ENCODE measurements at places on chromosomes 3 and 15.

DNA sequence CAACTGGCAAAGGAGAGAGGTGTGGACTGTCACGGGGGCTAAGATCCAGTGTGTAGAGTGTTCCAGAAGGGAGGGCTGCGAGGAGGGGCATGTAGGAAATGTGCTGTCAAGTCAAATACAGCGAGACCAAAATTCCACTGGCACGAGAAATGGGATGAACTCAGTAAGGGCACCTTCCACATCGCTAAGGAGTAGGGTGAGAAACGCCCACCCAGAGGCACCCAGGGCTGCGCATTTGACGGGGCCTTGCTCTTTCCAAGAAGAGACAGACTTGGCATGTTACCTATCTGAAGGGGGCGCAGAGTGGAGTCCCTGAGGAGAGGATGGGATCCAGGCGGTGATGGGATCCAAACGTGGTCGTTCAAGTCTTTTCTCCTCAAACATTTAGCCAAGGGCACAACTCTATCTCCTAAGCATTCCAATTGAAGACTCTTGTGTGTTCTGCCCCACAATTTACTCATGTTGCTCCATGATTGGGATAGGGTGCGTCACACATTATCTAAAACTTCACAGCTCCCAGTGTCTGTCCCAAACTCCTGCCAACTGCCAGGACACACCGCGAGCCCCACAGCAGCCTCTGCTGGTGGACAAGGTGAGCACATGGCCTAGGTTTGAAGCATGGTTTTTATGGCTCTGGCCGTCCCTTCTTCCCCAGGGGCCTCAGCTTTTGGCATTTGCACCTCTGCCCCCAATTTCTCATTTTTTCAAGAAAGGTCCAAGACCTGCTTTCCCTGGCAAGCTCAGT lies 7.6 kb downstream of the SELENOS start:
- no peak for DNase-seq

DNA sequence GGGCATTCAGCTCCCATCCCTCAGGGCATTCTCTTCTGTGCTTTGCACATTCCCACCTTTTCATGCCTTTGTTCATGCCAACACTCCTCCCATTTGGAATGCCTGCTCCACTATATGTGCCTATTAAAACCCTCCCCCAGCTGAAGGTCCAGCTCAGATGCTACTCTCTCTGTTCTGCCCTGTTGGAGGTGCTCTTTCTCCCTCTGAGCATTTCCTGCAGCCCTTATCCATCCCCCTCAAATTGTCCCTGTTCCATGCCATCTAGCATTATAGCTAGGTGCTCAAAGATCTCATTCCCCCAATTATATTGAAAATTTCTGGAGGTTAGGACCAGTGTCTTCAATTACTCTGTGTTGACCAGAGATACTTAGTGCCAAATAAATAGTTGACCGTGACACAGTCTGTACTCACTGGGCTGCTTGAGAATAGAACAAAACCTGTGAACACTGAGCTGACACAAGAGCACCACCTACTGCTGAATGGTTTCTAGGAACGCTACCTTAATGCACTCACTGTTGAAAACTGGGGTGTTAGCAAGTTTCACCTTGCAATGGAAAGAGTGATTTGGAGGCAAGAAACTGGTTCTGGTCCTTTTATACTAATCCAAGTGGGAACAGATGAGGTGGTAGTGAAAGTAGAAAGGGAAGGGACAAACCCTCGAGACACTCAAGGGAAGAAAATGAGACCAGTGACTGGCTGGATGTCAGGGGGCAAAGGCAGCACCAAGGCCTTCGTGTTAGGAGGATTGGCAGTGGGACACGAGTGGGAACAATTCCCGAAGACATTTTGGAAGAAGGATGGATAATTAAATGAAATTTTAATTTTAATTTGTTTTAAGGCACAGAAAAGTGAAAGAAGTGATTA lies 289.8 kb upstream of the ROPN1 start:
- DNase-seq, result no peak

DNA sequence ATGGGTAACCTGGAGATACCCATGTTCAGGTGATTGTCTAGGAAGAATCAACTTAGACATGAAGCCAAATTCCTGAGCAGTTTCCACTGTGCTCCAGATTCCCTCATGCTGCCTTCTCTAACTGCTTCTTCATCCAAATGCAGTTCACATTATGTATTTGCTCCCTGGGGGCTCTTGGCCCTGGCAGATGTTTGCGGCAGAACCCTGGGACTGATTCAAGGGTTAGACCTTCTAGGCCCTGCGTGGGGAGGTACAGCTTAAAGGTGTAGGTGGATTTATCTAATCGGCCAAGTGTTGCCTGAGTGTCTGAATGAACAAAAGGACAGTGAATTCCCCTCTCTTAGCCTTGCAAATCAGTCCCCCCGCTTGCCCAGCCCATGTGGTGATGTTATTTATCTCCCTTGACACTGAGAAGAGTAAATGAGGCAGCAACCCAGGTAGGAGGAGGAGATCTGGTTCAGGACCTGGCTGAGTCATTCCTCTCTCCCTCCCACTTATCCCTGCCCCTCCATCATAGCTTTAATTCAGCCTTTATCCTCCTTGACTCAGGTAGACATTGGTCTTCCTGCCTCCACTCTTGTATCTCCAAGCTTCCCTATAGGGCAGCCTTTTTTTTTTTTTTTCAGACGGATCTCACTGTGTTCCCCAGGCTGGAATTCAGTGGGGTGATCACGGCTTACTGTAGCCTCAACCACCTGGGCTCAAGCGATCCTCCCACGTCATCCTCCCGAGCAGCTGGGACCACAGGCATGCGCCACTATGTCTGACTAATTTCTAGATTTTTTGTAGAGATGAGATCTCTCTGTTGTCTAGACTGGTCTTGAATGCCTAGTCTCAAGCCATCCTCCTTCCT lies 54.8 kb downstream of the MAGEF1 start:
- no peak for DNase-seq

DNA sequence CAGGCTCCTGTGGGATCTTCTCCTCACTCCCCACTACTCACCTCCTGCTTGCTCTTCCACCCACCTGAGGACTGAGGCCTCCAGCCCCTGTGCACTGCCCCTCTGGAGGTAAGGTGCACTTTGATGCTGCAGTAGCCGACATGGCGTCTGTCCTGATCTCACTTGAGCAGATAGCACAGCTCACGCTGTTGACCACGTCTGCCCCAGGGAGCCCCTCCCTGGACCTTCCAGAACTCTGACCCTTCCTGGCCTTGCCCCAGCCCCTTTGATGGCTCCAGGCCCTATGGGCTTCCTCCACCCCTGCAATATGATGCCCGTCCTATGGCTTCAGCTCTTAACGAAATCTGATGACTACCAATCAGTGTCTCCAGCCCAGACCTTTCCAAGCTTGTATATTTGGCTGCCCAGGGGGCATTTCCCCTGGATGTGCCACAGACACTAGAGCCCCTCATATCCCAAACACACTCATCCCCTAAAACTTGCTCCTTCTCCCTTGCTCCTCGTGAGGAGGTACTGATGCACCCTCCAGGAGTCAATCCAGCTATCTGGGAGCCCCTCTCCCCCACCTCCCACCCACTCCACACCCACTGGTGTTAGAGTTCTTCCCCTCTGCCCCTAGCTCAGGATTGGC lies 27.1 kb downstream of the KY start:
- DNase-seq, result no peak

- no peak for DNase-seq
Measured at GRCh38 chr3:3753416-3753815, 45.8 kb upstream of the LRRN1 start.

DNA sequence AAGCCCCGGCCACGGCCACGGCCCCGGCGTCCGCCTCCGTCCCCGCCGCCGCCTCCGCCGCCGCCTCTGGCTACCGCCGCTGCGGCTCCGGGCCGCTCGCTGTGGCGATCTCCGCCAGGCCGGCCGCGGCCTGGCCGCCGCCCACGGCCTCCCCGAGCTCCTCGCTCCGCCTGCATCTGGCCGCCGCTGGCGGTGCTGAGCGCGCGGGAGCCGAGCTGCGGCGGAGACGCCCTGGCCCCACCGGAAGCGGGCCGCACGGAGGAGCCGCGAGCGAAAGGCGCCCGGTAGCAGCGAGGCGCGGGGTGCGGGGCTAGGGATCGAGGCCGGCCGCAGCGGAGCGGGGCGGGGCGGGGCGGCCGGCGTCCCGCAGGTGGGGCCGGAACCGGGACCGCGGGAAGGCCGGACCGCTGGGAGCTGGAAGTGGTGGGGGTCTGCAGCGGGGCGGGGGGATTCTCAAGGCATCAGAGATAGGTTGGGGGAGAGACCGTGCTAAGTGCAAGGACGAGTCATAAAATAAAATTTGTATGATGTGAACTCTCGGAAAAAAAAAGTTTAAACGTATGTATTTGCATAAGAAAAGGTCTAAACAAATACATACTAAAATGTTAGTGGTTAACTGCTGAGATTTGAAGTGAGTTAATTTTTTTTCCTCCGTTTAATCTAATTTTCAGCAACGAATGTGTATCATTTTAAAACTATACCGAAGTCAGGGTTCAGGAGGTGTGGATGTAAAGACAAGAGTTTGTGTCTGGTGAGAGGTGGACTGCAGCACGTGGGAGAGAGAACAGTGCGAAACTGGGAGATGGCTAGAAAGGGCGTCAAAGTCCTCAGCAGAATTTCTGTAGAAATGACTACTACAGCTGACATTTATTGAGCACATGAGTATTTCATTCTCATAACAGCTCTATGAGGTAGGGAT lies at the start of gene AVEN:
Gene AVEN (minus strand): TSS at position 334 of the 919 bp plus-strand sequence. CDS start 158 bp downstream, at position 176.
- peak; percentile 45 for DNase-seq

DNA sequence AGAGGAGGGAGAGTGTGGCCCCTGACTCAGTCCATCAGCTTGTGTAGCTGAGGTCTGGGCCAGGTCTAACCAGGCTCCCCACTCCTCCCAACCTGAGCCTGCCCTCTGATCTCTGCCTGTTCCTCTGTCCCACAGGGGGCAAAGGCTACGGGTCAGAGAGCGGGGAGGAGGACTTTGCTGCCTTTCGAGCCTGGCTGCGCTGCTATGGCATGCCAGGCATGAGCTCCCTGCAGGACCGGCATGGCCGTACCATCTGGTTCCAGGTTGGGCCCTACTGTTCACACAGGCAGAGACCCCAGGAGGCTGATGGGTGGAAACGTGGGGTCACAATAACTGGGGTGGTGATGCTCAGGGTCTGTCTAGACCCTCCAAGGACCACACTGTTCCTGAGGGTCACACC lies 6.8 kb downstream of the NEIL1 start:
- no peak for DNase-seq

DNA sequence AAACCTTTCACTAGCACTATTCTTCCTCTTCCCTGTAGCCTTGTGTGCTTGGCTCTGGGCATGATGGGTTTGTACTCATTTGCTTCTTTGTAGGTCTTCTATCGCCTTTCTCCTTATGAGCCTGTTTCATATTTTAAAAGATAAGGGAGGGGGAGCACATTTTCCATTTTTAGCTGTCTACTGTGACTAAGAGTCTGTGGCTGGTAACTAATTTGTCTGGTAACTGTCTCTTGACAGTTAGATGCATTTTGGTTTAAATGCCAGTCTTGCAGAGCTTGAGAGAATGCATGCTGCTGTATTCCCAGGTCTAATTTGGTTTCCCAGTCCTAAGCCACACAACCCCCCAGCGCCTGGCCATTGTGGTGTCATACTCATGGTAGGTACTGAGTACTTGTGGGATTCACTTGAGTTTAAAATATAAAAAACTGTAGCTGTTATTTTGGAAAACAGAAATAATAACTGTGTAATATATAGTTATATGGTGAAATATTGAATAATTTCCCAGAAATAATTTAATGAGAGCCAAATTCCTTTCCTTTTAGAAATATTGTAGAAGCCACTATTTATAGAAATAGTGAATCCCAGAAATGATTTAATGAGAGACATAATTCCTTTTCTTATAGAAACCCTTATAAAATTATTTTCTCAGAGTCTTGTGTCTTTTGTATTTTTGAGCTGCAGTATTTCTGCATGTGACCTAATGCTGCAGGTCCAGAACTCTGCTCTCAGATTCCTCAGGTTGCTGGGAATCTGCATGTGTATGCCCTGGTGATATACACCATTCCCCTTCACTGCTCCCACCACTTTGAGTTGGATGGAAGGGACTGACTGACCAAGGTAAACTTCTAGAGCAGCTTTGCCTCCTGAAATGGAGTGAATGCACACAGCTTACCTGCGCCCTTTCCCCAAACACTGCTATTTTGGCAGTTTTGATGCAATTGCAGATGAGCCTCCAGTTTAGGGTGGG lies 13.9 kb upstream of the GPR171 start:
- DNase-seq, result no peak

GRCh38 chr15:79366691-79367090 lies 55.8 kb downstream of the TMED3 start:
- no peak for DNase-seq

GRCh38 chr3:65716071-65716751 lies 322.5 kb downstream of the MAGI1 start:
- DNase-seq, result no peak

DNA sequence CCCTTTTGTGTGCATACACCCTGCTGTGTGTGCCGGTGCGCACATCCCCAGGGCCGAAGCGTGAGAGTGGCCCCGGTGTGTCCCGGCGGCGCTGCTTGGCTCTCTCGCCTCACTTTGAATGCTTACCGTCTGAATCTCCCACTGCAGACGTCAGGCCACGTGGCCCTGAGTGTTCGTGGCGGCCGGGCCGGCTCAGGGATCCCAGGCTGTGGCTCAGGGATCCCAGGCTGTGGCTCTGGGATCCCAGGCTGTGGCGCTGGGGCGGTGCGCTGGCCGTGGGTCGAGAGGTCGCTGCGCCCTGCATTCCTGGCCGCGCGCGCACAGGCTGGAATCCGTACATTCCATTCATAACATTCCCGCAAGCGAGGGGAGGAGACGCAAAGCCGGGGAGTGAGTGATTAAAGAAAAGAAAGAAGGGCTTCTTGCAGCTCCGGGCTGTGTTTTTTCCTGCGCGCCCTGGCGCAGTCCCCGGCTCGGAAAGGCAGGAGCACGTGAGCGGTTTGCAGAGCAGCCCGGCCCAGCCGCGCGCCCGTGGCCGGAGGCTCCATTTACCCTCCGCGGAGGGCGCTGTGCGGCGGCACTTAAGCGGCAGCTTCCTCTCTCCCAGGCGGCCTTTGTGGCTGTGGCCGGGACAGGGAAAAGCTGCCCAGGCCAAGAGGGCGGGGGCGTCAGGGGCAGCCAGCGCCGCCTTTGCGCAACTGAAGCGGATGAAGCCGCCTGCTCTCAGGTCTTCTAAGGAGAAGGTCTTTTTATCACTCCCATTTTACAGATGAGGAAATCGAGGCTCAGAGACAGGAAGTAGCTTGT lies 87.0 kb upstream of the ALDH1L1 start:
- DNase-seq, result peak; percentile 61

All from neural crest cell (in vitro differentiated cells).